ENCODE measurements at places on chromosomes 11 and 22. TPM values are rescaled to one million over a fixed set of nuclear protein-coding genes. Genes with fewer than 3 reads are reported as not detected.

Gene RAG2
- total RNA-seq, result not detected

Gene CCDC73
- not detected for total RNA-seq

Gene MMP7
- not detected for total RNA-seq

Gene HBB
- not detected for total RNA-seq

Gene GGTLC3
- total RNA-seq, result not detected

Gene DBX1
- not detected for total RNA-seq

Gene PDHX
- 27.7 TPM for total RNA-seq

Gene PGA3
- 0.79 TPM for total RNA-seq

Gene SCARF2
- 22.6 TPM for total RNA-seq
